Foreskin keratinocyte (primary cell): ENCODE measurements at places on chromosomes 1 and 21. TPM values are rescaled to one million over a fixed set of nuclear protein-coding genes. Genes with fewer than 3 reads are reported as not detected.

The LRRC40 gene
- 8.3 and 10.2 TPM in 2 replicates for polyA plus RNA-seq

The SMIM12 gene
- polyA plus RNA-seq: 62.6 and 71.3 TPM in 2 replicates

The EFNA4 gene
- 16.8 and 17.7 TPM in 2 replicates for polyA plus RNA-seq

The PIGR gene
- not detected in 2 replicates for polyA plus RNA-seq

The PEAR1 gene
- polyA plus RNA-seq: 3.3 and 4.0 TPM in 2 replicates

The NCDN gene
- 10.7 TPM in 2 replicates for polyA plus RNA-seq

The INSRR gene
- not detected in 2 replicates for polyA plus RNA-seq

The FAM151A gene
- polyA plus RNA-seq: 0.02 TPM in 1 of 2 replicates, not detected in the other

The LCE2B gene
- 0.19 and 0.79 TPM in 2 replicates for polyA plus RNA-seq

The PRKCZ gene
- 23.7 and 27.3 TPM in 2 replicates for polyA plus RNA-seq

The CHIA gene
- not detected in 2 replicates for polyA plus RNA-seq

GRCh38 chr1:212491454-212491853 is 58.7 kb downstream of the NENF start:
- no peak for DNase-seq

DNA sequence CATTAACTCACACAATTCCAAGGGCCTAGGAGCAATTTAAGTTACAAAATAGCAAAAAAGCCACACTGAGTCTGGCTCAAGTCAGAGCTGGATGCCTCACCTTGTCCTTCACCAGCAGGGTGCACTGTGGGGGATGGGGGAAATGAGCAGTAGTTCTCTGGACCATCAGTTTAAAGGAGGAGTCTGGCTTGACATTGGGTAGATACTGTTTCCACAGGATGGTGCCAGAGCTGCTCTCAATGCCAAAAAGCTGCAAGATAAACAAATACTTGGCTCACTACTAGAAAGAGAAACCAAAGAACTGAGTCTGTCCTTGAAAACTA is 18.8 kb downstream of the EMC1 start:
- DNase-seq: no peak

DNA sequence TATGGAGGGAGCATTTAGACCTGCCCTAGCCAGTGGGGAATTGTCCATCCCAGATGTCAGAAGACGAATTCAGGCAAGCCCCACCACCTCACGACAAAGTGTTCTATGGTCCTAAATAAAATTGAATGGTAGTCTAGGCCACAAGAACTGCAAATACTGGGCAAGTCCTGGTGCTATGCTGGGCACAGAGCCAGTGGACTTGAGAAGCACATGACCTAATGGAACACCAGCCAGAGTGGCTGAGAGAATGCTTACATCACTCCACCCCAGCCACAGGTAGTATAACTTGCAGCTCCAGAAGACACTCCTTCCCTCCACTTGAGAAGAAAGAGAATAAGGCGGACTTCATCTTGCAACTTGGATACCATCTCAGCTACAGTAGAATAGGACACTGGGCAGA is 567.3 kb upstream of the CXADR start:
- DNase-seq: no peak

DNA sequence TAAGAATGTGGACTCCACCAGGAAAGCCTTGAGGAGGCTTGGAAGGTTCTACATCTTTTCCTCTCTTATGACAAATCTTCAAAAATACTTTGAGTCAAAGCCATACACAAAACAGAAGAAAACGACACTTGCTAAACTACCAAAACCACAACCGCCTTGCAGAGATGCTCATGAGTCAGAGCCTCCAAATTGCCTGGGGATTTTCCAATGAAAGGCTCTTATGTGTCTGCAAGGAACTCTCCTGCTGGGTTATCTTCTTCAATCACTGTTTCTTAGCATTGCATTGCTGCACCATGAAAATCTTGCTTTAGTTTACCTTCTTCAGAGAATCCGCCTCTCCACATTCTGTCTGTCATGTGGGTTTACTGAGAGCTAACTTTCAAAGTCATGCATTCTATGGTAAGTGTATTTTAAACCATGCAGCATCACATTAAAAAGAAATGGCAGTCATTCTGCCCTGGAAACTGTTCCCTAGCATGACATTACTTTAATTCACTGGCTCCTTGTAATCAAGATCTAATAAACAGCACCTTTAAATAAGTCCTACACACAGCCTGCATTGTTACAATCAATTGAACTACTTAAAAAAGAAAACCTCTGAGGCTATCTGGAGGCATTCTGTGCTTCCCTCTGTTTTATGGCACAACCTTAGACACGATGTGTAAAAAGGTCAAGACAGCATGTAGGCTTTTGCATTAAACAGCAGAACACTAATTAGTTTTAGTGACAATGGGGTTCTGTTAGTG is 210.0 kb upstream of the FOXD3 start:
- peak; percentile 27 for DNase-seq

- no peak for DNase-seq
Measured at GRCh38 chr1:64691626-64692025, 53.2 kb upstream of the RAVER2 start.

- DNase-seq: no peak
Measured at GRCh38 chr1:80915491-80915890, 885.2 kb upstream of the ADGRL2 start.

DNA sequence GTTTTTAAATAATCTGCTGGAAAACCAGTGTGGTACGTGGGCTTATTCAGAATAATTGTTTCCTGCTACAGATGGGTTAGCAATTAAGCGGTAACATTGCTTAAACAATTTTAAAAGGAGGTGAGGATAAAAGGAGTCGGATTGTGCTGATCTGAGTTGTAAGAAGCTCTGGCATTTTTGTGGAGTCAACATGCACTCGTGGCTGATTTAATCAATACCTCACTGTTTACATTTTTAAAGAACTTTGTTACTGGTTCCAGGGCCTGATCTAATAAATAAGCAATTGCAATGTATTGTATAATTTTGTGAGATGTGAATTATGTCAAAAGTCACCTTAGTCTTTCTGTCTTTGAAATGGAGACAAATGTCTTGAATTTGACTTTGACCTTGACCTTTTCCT is 474.0 kb downstream of the SETD4 start:
- no peak for DNase-seq

- DNase-seq: peak; percentile 86
Measured at GRCh38 chr1:46181343-46182260, 5.3 kb upstream of the P3R3URF start.

DNA sequence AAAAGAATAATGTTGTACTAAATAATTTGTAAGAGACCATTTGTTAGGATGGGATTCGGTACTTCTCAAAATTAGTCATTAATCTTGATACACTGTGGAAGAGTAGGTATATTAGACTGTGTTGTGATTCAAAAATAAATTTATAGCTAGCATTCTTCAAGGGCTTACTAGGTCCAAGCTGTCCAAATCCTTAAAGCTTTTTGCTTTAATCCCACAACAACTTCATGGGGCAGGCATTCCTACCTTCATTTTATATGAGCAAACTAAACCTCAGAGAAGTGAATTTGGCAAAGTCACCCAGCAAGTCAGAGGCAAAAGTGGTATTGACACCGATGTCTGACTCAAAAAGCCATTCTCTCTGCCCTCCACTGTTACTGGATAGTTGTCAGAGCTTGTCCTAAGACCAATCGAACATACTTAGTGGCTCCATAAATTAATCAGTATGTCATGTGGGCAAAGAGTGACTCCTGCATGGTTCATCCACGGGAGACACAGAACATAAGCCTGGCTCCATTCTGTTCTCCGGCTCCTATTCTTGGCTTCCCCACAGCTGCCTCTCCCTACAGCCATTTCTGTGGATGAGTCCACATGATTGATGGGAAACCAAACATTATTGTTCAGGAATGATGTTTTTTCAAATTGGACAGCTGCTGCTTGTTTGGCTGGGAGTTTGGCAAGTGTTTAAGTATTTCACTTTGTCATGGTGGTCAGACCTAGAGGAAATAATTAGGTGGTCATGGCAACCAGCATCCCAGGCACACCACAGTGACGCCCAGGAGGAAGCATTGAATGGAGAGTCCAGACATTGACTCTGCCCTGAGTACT is 133.4 kb upstream of the FGGY start:
- DNase-seq: no peak

- no peak for DNase-seq
Measured at GRCh38 chr1:172885411-172885810, 165.3 kb downstream of the TNFSF18 start.

DNA sequence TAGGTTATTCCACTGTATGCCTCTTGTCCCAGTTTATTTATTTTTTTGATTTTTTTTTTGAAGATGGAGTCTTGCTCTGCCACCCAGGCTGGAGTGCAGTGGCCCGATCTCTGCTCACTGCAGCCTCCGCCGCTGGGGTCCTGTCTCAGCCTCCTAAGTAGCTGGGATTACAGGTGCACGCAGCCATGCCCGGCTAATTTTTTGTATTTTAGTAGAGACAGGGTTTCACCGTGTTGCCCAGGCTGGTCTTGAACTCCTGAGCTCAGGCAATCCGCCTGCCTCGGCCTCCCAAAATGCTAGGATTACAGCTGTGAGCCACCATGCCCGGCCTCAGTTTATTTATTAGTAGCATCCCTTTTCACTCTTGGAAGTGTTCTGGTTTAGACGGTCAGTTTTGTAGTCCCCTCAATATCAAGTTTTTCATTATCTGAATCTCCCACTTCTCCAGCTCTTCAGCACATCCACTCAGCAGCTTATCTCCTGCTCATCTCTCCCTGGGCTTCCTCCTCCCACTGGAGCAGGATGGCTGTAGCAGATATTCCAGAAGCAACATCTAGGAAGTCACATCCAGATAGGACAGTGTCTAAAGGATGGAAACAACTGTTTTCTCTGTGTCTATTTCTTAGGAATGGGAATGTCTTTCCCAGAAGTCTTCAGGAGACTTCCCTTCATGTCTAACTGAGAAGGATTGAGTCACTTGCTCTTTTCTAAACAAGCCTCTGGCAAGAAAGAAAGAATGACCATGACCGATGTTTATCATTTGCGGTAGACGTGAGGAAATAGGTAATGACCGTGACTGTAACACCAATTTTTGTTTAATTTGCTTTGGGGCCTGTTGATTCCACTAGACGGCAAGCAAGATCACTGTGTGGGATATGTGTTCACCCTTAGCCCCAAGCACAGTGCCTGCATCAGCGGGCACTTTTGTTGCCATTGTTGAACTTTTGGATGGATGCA is 14.4 kb downstream of the CCDC190 start:
- DNase-seq: no peak

- no peak for DNase-seq
Measured at GRCh38 chr1:240098534-240098933, 6.9 kb downstream of the FMN2 start.

- no peak for DNase-seq
Measured at GRCh38 chr1:39567302-39567701, 9.3 kb downstream of the PABPC4 start.

GRCh38 chr1:227766015-227766634 is 30.9 kb downstream of the SNAP47 start:
- no peak for DNase-seq

DNA sequence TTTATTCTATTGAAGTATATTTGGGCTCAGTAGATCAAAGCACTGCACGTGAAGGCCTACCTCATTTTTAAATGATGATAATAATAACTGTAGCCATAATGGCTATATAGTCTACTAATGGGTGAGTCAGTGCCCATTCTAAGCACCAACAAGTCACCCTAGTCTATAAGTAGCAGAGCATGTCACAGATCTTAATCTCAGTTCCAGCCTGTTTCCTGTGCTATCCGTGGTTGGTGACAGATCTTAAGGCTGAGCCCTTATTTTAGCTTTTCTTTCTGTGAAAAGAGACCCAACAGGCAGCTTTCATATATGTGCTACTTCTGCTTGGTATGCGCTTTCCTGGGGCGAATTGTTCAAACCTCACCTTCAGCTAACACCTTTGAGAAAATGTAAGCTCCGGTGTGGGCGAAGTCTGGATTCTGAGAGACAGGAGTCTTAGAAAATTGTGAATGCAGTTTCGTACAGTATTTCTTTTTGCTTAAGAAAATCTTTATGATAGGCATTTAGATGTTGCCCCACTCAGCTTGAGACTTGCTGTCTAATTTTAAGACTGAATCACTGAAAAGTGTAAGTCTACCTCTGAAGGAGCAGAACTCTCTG is 59.6 kb downstream of the FMN2 start:
- DNase-seq: no peak

DNA sequence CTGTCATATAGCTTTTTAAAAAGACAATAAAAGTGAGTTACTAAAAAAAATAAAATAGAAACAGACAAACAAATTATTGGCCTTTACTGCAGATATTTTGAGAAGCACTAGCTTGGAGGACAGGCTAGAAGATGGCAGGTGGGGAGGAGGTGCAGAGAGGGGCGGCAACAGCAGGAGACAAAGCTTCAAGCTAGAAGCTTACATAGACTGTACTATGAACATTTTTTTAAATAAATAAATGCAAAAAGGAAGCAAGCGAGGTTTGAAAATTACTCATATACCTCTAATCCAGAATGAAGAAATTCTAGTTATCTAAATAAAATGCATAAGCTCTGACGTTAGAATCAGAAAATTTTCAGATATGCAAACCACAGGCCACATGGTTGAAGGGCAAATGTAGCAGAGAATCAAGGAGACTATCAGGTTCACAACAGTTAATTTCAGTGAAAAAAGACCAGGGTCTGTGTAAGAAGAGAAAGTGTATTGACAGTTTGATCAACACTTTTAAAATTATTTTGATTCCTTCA is 54.9 kb downstream of the NRIP1 start:
- DNase-seq: no peak

DNA sequence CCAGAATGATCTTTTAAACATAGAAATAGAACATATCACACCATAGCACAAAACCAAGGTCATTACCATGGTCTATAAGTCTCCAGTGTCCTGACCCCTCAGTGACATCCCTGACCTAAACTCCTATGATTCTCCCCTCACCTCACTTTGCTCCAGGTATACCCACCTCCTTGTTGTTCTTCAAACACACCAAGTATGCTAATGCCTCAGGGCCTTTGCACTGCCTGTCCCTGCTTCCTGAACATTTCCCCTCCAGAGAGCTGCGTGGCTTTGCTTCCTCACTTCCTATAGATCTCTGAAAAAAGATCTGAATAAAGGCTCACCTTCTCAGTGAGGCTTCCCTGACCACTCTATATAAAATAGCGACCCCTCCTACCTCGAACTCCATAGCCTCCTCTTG is 1.1 kb downstream of the GOLT1A start:
- no peak for DNase-seq

- no peak for DNase-seq
Measured at GRCh38 chr1:9823943-9824701, at the start of gene CLSTN1. CLSTN1 (minus strand) TSS chr1:9823965; CDS start chr1:9823733, 232 bp downstream.

DNA sequence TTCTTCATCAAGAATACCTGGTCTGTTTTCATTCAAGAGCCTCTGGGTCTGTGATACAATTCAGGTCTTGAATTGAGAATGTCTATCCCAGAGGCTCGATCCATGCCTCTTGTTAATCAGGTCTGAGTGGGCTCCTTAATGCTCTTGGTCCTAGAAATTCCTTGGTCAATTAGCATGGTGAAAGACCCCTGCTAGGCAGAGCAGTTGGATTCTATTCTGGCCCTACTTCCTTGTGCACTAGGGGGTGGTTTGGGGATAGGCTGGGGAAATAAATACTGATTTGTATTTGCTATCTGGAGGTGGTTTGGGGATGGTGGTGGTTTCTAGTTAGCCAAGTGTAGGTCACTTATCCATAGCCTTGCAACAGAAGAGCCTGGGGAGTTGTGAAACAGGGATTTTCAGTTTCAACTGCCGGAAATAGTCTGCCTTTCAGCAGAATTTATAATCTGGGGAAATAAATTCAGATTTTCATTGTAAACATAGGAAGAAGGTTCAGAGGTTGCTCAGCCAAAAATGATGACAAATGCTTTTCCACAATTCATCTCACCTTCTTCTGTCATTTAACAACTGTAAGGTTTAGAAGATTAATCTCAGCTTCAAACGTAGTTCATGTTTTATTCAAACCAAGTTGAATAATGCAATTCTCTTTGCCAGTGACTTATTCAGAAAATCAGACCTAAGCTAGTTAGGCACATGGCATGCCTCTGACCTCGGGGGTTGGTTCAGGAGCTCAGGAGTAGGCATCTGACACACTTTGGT is 22.2 kb upstream of the SCAF4 start:
- DNase-seq: no peak

- DNase-seq: no peak
Measured at GRCh38 chr1:214913966-214914365, 168.6 kb upstream of the KCNK2 start.
